Stimulated activated CD4-positive, alpha-beta T cell treated with anti-CD3 and anti-CD28 coated beads, Interleukin-2, amount 100 ng/mL, for 4 hours (primary cell): ENCODE measurements at places on chromosomes 4 and X.

GRCh38 chr4:121951521-121952110 is at the start of gene TRPC3:
TRPC3 (minus strand) TSS chr4:121952060; CDS start chr4:121951680, 380 bp downstream.
- DNase-seq = no peak

- no peak for DNase-seq
These were observed 248.3 kb upstream of the GATB start for GRCh38 chr4:152009031-152009670.

DNA sequence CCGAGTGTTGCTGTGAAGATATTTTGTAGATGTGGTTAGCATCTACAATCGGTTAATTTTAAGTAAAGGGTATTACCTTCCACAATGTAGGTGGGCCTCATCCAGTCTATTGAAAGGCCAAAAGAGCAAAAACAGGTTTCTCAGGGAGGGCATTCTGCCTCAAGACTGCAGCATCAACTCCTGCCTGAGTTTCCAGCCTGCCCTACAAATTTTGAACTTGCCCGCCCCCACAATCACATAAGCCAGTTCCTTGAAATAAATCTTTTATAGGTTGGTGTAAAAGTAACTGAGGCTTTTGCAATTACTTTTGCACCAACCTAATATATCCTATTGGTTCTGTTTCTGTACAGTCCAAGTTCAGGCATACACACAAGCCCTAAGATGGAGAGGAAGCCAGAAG is 22.1 kb upstream of the PI4K2B start:
- no peak for DNase-seq

GRCh38 chrX:32126997-32127396 is 1055.2 kb upstream of the FTHL17 start:
- DNase-seq = no peak

DNA sequence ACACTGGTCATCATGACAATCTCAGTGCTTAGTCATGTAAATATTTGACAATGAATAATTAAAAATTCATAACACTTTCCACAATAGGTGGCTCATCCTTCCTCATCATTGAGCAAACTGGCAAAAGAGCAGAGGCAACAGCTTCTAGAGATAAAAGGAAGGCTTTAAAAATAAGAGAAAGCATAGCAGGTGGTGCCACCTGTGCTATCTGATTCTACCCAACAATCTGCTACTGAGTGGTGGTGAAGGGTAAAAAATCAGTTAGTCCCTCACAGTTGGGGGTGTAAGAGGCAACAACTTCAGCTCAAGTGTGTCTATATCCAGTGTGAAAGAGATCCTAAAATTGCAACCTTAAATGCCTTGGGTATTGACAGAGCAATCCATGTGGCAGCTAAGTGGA is 280.1 kb upstream of the PPARGC1A start:
- DNase-seq = no peak

DNA sequence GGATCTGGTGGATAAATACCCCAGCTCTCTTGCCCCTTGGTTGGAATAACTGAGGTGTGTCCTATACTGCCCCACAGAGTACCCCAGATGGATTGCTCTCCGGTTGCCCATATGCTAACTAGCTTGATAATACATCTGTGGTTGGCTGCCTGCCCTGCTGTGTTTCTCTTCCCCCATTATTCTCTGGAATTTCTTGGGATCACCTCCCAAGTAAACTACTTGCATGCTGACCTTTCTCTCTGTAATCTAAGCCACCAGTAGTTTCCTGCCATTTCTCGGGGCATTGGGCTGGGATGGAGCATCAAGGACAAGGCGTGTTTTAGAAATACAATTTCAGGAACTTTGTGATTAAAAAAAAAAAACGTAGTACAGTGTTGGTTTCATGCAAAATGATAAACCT is 25.2 kb downstream of the PPP1R2C start:
- no peak for DNase-seq

DNA sequence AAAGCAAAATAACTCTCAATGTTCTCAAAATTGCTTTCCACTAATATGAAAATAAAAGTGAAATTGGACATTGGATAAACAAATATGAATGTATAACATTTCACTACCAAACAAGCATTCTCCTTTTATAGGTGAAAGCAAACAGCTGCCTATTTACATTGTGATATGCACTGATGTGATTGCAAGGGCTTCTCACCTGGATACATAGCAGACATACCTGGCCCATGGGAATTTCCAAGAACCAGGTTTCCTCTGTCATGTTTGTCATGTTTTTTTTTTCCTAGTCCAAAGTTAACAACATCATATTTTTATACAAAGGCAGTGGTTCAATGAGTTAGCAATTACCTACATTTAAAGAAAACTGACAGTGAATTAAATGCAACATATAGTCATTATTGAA is 228.5 kb downstream of the ANKRD50 start:
- no peak for DNase-seq

DNA sequence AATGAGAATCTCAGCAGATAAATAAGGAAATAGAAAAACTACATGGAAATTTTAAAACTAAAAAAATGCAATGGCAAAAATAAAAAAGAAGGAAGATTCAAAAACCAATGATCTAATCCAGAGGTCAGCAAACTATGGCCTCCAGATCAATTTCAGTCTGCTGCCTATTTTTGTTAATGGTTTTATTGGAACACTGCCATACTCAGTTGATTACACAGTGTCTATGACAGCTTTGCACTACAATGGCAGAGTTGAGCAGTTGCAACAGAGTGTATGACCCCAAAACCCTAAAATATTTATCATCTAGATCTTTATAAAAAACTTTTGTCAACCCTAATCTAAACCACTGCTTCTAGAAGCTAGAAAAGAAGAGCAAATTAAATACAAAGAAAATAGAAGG is 170.3 kb downstream of the RAB28 start:
- DNase-seq = no peak

GRCh38 chr4:180156684-180157083 is 2086.5 kb upstream of the TENM3 start:
- DNase-seq = no peak

DNA sequence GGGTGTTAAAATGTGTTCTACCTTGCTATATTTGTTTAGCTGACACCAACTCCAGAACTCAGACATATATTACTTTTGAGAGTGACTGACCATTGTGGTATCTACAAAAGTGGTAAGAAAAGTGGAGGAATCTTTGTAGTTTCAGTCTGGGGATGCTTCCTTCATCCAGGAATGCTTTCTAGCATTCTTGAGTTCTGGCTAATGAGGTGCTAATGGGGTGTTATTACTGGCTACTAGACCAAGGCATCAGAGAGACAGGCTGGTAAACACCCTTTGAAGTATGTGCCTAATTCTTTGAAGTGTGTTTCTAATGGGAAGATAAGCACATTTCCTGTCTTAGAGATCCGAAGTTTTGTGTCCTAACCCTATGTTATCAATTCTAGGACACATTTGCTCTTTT is 310.4 kb downstream of the SPRY1 start:
- no peak for DNase-seq

- no peak for DNase-seq
These were observed 52.8 kb upstream of the RBM47 start for GRCh38 chr4:40682290-40683101.

GRCh38 chrX:39409246-39409917 is 608.1 kb downstream of the MID1IP1 start:
- no peak for DNase-seq

- DNase-seq = no peak
These were observed 8.6 kb upstream of the BGN start for GRCh38 chrX:153486171-153486570.

DNA sequence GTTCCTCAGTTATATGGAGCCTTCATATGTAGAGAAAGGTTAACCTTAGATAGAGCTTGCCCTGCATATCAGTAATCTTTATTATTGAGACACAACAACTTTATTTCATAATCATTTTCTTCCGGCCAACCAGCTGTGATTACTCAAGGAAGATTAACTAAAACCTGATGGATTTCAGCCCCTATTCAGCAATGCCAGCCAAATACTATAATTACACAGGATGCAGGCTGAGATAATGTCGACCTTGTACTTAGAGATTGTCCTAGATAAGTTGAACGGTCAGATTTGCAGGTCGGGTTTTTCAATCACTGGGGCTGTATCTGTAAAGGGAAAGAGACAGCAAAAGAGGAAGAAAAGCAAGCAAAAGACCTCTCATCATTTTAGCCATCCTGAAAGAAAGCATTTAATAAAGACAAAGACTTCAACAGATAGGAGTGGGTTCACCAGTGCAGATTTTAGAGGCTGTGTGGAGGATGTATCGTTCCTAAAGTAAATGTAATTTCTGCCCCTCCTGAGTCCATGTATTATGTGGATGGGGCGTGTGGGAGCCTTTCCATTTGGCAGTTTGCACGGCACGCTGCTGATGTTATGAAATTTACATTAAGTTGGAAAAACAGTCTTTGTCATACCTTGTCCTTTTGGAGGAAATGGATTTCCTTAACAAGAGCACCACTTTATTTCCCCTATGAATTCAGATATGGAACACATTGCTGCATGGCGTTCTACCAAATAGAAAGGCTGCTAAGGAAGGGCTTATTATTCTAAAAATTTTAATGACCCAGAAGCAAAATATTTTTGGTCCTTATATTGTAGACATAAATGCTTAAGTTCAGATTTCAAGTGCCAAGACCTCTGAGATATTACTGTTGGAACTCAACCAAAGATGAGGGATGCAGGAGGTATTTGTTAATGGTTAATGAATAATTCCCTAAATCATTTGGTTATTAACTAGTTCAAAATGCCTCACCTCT is 496.7 kb downstream of the SPRY1 start:
- no peak for DNase-seq

DNA sequence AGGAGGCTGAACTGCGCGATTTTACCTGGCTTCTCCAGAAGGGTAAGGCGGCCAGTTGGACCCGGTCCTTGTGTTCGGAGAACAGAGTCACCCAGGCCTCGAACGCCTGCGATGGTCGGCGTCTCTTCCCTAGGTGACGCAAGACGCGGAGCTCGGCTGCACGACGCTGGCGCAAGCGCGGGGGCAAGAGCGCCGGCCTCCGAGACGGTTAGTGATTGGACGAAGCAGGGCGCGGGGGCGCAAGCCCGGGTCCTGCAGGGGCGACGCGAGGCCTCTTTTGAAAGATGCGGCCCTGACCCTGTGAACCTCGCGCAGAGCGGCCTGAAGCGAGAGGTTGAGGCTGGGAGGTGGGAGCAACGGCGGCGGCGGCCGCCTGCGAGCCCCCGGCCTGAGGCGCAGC is 428 bp downstream of the ADAD1 start:
- DNase-seq = no peak

GRCh38 chrX:2261831-2262667 is 238.7 kb downstream of the DHRSX start:
- no peak for DNase-seq

- DNase-seq = no peak
These were observed 17.0 kb downstream of the PAQR3 start for GRCh38 chr4:78922207-78922606.

DNA sequence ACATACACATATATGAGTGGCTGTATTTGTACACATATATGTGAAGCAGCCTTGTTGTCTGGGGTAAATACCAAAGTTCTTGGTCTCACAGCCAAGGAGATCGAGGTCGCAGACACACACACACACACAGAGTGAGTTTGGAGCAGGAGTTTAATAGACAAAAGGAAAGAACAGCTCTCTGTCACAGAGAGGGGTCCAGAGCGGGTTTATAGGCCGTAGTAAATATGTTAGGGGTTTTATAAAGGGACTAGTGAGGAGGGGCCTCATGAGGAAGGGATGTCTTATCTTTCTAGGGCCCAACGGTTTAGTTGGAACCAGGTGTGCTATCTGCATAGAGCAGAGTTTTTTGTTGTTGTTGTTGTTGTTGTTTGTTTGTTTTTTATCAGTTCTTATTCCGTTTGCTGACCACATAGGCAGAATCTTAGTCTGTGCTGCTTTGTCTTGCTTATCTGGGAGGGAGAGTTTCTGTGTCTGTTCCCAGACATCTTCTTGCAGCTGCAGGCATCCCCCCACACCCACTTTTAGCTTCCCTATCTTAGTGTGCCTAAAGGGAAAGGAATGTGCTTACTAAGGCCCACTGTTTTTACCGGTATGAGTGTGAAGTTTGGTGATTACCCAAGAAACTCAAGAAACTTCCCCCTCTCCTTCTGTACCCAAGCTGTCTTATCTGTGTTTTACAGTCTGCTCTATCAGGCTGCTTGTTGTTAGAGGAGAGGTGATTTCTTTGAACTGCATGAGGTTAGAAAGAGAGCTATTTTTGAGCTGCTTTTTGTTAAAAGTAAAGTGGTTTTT is 91.9 kb downstream of the TENT5D start:
- DNase-seq = no peak

DNA sequence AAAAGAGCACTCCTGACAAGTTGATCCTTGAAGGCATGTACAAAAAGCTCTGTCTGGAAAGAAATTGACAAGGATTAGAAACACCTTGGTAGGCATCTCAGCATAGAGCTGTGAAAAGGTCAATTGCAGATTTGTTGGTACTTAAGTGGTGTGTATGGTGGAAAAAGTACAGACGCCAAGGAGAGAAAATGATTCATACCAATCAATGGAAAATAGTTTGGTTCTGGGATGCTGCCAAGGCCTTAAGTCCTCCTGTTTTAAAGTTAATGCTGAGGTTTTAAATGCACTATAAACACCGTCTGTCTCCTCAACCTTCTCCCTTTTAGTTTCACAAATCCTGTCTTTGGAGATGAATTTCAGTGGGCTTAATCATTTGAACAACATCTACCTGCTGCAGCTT is 524.1 kb downstream of the IL15 start:
- no peak for DNase-seq

DNA sequence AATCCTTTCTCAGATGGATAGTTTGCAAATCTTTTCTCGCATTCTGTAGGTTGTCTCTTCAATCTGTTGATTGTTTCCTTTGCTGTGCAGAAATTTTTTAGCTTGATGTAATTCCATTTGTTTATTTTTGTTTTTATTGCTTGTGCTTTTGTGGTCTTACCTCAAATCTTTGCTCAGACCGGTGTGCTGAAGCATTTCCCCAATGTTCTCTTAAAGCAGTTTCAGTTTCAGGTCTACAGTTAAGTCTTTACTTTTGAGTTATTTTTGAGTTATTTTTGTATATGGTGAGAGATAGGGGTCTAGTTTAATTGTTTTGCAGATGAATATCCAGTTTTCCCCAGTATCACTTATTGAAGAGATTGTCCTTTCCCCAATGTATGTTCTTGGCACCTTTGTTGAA is 18.2 kb upstream of the SLC25A14 start:
- no peak for DNase-seq

DNA sequence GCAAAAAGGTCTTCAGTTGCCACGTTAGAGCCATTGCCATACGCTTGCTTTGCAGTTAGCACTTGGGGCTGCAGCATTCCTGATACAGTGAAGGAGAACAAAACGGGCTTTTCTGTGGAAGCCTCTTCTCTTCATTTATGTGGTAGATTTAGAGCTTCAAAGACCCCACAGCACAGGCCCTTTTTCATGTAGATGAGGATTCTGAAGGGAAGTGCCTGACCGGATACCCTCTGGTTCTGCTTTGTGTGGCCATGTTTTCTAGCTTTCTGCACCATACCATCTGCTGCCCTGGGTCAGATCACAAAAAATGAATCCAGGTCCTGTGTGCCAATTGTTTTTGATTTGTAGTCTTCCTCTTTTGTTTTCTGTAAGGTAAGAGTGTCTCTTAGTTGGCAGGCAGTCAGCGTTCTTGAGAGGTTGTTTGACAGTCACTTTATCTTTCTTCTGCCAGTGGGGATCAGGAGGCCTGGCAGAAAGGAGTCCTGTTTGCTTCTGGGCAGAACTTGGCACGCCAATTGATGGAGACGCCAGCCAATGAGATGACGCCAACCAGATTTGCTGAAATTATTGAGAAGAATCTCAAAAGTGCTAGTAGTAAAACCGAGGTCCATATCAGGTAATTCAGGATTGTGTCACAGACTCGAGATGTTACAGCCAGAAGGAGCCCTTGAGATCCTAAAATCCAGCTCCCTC is 7.7 kb downstream of the LAP3 start:
- DNase-seq = no peak

- no peak for DNase-seq
These were observed 191.7 kb downstream of the PALLD start for GRCh38 chr4:168688584-168688983.

- DNase-seq = no peak
These were observed 279.2 kb downstream of the PPP3CA start for GRCh38 chr4:101068115-101068514.
